ENCODE measurements at places on chromosomes 11 and 22.
A peak's percentile ranks its signal among the peaks of the same experiment; 100 is the strongest.

GRCh38 chr22:25930788-25931310 lies 188.9 kb downstream of the MYO18B start:
- no peak for DNase-seq

- no peak for DNase-seq
Observed at GRCh38 chr22:25582946-25583345, 18.5 kb downstream of the GRK3 start.

GRCh38 chr11:34359548-34359891 lies 1.7 kb upstream of the ABTB2 start:
- DNase-seq: no peak

- no peak for DNase-seq
Observed at GRCh38 chr22:32699001-32699582, 102.4 kb upstream of the TIMP3 start.

- DNase-seq: no peak
Observed at GRCh38 chr11:120130176-120130980, 7.5 kb downstream of the TRIM29 start.

- no peak for DNase-seq
Observed at GRCh38 chr11:61918251-61918937, 1.0 kb upstream of the RAB3IL1 start.

DNA sequence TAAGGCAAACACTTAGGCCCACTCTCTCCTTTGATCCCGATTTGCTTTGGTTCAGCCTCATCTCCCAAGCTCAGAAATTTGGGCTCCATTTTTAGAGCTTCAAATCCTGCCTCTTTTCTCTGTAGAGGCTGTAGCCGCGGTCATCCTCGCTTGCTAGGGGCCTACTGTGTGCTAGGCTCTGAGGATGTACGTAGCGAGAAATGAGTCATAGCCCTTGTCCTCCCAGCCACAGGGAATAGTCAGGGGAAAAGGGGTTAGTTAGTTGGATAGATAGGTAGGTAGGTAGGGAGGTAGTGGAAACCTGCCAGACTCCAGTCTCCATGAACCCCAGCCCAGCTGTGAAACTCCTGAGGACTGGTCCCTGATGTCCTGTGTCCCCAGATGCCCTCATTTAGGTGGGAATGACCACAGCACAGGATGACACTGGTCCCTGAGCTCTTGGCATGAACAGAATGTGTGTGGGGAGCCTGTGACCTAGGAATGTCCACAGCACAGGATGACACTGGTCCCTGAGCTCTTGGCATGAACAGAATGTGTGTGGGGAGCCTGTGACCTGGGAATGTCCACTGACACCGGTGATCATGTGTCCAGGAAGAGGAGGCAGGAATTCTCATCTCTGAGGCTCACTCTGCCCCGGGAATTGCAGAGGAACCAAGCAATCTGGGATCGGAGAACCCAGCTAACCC lies 21.4 kb upstream of the HMOX1 start:
- no peak for DNase-seq

DNA sequence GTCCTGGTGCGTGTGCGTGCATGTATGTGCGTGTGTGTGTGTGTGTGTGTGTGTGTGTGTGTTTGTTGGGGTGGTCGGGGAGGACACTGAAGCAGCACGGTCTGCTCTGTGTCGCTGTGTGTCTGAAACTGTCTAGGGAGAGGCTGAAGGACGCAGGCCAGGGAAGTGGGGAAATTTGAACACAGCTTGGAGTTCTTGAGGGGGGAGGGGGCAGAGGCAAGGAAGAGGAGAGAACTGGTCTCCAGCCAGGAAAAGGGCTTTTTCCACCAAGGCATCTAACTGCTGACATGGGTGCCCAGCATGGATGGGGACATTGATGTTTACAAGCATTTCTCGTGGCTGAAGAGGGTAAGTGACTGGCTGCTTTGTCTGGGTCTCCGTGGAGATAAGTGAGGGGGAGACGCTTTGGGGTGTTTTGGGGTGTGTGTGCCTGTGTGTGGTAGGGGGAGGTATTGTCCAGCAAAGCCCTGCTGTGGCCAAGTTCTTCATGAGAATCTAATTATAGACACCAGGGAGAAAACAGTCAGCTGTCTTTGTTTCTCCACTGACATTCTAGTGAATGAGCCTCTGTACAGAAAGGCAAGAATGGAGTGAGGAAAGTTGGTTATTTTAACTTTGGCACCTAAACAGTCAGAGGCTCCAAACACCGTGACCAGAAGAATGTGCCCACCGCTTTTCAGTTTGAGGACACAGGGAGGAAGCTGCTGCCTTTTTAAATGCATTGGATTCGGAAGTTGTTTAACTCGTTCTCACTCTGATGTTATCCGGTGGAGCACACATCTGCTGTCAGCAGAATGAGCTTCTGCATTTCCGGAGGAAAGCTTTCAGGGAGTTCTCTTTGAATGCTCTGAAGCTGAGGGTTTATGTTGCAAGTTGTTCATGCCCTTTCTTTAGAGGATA lies 63.7 kb downstream of the PPFIBP2 start:
- no peak for DNase-seq

GRCh38 chr22:37734402-37734700 lies 37.5 kb downstream of the TRIOBP start:
- DNase-seq: no peak

DNA sequence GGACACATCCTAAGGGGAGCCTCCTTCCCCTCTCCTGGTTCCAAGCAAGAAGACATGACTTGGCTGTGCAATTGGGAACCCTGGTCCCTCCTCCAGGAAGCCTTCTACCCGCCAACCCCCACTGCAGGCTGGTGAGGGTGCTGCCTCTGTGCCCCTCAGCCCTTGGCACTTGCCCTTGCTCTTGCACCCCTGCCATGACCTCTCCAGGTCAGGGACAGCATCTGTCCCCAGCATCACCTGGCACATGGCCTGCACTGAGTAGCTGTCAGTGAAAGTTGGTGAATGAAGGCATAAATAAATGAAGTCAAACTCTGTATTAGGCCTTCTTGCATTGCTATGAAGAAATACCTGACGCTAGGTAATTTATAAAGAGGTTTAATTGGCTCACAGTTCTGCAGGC lies 1.9 kb upstream of the GTSE1 start:
- DNase-seq: no peak

DNA sequence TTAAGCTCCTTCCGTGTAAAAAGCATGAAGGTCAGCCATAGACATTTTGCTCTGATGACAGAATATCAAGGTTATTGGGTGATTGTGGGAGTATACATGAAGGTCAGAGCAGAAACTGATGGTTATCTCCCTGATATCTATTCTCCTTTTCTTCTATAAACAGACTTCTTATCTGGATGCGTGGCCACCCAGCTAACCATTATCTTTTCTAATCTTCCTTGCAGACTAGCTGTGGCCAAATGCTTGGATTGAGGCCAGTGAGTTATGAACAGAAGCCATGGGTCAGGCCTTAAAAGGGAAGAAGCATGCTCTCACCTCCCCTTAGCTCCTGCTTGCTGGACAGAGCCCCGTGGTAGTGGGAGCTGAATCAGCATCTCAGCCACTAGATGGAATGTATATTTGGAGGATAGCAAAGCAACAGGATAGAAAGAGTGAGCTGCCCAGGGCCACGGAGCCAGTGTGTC lies 31.3 kb upstream of the LRRC55 start:
- DNase-seq: no peak

DNA sequence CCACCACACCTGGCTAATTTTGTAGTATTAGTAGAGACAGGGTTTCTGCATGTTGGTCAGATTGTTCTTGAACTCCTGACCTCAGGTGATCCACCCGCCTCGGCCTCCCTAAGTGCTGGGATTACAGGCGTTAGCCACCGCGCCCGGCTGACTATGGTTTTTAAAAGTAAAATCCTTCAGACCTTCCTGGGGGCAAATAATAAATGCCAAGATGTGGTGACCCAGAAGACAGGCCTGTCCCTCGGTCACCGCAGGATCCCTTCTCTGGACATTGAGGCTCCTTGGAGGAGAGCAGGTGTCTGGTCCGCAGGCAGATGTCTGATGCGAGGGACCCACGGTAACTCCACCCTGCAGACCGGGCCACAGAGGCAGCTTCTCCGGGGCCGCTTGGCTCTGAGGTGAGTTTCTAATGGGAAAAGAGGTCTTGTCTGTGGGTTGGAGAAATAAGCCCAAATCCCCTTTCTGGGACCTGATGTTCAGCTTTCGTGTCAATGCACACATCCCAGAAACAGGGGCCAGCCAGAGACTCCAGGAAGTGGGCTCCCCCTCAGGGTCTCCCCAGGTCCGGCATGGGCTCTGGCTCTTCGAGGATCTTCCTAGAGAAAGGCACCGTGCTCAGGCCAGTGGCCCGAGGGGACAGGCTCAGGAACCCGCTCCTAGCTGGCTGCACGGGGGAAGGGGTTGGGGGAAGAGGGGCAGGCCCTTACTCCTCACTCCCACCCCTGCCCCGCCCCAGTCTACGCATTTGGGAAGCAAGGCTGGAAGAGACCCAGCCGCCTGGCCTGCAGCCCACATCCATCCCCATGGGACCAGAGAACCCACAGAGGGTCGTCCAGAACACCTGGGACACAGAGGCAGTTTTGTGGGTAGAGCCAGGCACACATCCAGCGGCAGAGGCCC lies 100.6 kb downstream of the WNT7B start:
- no peak for DNase-seq

DNA sequence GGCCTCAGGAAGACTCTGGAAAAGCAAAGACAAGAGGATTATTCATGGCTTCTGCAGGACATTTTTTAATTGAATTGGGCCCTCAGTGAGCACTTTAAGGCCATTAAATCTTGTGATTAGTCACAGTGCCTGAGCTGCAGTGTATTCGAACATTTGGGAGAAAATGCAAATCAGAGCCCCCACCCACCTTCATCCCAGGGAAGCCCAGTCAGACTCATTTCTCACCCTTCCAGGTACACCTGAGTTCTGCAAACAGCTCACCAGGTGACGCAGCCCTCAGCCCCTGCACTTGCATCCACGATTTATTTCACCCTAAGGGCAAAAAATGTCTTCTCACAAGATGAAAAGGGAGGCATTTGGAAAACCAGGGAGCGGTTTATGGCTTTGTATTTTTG lies 128.7 kb downstream of the MPPED1 start:
- no peak for DNase-seq

- no peak for DNase-seq
Observed at GRCh38 chr11:110829873-110830272, 117.6 kb upstream of the ARHGAP20 start.

DNA sequence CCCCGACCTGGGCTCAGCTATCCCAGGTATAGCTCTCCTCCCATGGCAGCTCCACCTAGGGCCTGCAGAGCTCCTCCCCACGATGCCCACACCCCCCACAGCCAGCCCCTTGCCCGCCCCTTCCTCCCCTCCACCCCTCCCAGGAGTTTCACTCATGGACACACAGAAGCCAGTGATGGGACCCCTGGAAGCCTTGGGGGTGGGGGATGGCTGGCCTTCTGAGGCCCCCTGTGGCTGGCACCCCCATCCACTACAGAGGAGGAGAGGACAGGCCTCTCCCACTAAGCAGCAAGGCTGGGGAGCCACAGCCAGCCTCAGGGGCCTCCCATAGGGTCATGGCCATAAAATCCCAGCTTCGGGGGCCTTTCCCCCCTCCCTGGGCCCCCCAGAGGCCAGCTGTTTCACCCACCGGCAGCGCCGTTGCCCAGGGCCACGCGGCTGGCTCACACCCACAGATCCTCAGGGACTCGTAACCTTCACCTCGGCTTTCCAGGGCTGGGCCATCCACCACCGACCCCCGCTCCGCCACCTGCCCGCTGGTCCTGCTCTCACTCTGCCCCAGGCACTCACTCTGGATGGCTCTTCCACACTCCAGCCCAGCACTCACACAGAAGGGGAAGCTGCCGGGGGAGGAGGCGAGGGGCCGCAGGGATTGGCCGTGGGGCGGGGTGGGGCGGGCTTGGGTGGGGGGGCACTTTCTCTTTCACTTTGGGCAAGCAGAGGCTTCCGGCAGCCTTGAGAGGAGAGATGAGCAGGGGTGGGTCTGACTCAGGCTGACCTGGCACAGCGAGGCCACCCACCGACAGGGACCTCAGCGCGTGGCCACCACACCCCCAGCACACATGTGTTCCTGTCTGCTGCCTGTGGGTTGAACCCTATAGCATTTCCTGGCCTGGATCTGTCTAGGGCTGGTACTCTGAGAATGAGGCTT lies 2.2 kb downstream of the SLC25A22 start:
- peak; percentile 76 for DNase-seq

GRCh38 chr11:120523196-120523595 lies 11.6 kb downstream of the GRIK4 start:
- no peak for DNase-seq

DNA sequence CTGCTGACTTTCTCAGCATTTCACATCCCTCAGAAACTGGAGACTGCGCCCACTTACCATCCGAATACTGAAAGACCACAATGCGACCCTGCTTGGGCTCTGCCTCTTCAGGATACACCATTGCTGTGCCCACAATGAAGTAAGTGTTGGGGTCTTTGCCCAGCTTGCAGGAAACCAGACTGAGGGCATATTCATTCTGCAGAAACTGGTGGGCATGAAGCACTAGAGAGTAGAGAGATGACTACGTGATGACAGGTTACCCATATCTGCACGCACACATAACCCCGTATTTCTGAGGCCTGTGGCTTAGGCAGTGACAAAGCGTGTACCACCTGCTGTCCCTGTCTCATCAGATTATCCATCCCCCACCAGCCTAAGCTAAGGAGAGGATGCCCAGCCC lies 14.6 kb upstream of the VWCE start:
- DNase-seq: no peak

- DNase-seq: peak; percentile 95
Observed at GRCh38 chr22:44351685-44352377, 39.1 kb upstream of the SHISAL1 start.

- no peak for DNase-seq
Observed at GRCh38 chr11:40276960-40277359, 1182.5 kb downstream of the LRRC4C start.

DNA sequence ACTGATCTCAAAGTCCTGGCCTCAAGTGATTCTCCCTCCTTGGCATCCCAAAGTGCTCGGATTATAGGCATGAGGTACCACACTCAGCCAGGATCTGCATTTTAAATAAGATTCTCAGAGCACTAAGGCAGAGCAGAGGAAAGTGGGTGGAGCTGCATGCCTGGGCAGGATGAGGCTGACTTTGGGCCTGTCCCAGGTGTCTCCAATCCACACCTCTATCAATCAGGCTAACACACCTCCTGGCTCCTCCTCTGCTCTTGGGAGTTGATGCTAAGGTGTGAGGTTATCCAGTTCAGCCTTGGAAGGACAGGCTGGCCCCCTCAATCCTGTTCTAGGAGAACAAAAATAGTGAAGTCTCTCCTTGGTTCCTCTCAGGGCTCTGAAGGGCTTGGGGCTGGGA lies 30.2 kb upstream of the P2RY2 start:
- peak; percentile 77 for DNase-seq

DNA sequence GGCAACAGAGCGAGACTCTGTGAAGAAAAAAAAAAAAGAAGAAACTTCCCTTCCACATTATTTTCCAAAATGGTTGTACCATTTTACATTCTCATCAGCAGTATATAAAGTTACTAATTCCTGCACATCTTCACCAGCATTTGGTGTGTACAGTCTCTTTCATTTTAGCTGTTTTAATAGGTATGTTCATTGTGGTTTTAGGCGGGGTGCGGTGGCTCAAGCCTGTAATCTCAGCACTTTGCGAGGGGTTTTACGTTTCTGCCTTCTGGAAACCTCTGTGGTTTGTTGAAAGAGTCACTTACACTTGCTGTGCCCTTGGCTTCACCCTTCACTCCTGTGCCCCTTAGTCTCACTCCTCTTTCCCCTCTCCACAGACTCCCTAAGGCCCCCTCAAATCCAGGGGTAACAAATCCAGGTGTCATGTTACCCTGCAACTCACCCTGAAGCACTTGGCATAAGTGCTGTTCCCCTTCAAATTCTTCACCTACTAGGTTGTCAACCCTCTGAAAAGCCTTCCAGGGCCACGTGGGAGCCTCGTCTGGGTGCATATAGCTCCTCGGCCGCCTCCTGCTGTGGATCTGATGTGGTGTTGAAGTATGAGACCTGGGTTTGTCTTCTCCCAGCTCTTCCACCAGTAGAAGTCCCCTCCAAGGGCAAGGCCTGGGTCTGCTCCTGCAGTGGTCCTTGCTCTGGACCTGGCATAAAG lies 20.8 kb downstream of the TOB2 start:
- DNase-seq: no peak

GRCh38 chr22:41528938-41529561 lies 15.2 kb downstream of the POLR3H start:
- no peak for DNase-seq

Data from MCF 10A (cell line).